Activated naive CD4-positive, alpha-beta T cell treated with anti-CD3 and anti-CD28 coated beads, Interleukin-2, amount 10 ng/mL, durations not matched to agents 7 days and 5 days (primary cell): ENCODE measurements at places on chromosomes 2 and 18.

GRCh38 chr2:182921234-182921633, 54.8 kb upstream of the FRZB start:
- no peak for DNase-seq

DNA sequence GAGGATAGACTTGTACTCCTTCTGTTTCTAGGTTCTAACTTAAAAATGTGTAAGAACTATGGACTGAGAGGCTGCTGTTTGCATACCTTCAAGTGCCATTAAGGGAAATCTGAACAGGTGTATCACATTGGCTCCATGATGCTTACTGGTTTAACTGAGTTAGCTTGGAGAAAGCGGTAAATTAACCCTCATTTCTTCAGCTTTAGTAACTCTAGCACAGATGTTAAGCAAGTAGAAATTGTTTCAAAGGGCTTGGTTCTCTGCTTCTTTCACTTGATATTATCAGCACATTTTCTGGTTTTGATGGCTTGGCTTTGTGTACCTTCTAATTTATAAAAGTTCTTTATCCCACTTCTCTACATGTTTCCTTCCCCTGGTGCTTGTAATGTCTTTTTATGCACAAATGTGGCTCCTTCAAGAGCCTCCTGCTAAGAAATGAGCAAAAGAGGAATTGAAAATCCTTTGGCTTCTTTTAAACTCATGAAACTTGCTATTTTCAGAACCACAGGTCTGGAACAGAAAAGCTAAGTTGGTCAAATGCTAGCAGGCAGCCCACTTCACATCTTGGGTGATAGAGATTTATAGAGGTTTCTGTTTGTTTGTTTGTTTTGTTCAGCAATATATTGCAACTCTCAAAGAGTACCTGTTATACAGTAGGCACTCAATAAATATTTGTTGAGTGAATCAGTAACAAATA, 249.9 kb upstream of the THUMPD2 start:
- DNase-seq = no peak

DNA sequence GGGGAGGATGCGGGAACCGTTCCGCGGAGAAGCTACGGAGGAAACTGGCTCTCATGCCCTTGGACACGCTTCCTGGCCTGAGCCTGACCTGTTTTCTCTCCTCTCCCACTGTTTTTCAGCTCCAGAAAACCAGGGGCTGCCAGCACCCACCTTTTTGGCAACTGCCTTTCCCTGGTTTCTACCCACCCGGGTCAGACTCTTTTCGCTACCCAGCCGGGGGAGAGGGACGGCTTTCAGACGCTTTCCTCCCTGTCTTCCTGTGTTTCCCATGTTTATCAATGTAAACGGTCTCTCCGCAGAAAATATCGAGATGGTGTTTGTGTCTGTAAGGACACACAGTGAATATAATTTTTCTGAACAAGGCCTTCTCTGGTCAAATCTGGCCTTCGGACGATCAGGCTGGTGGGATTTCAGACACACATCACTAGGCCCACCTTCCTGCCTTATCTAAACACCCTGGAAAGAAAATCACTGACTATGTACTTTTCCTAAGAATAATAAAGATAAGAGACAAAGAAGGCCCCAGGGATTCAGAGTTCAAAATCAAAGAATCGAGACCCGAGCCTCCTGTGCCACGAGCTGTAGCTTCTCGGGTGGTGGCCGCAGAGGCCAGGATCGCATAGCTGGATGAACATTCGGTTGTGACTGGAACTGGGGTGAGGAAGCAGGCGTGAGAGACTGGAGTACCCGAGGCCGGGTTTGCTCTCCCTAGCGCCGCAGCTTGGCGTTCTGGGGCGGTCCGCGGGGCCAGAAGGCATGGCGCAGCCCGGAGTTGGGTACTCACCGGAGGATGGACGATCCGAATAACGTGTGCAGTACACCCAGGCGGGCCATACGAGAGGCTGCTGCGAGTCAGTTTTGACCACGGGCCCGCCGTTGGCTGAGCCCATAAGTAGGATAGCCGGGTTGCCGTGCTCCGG, 1.7 kb downstream of the EN1 start:
- no peak for DNase-seq

- DNase-seq = no peak
Observed at GRCh38 chr2:219406861-219407230, 11.3 kb upstream of the DES start.

DNA sequence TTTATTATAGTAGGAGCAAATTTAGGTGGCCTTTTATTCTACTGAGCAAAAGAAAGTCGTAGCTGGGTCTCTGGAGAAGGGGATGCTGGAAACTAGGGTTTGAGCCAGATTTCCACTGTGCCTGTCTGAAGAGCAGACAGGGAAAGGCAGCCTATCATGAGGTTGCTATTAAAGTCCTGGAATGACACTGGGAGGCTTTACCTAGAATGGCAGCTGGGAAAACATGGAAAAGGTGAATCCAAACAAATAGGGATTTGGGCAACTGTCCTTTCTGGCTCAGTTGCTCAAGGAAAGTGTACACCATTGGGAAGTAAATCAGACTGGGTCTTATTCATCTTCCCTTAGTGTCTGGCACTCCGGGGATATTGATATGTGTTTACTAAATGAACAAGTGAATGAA, 154.6 kb downstream of the MTX2 start:
- no peak for DNase-seq
